ENCODE measurements at places on chromosomes 3 and 15.

DNA sequence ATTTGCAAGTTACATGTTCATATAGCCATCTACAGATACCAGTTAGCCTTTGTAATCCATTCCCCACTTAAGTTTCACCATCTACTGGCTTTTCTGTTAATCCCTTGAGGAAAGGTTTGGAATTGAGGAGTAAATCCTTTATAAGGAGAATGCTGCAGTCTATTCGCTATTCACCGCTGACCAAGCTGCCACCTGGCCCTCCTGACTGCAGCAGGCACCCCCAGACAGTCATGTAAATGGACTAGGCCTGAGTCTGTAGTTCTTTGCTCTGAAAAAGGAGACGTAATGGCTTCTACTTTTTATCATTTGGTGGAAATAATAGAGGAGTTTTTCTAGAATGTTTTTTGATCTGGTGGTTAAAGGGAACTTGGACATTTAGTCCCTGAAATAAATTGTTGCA, 3.2 kb downstream of the HIGD2B start:
- no peak for DNase-seq

DNA sequence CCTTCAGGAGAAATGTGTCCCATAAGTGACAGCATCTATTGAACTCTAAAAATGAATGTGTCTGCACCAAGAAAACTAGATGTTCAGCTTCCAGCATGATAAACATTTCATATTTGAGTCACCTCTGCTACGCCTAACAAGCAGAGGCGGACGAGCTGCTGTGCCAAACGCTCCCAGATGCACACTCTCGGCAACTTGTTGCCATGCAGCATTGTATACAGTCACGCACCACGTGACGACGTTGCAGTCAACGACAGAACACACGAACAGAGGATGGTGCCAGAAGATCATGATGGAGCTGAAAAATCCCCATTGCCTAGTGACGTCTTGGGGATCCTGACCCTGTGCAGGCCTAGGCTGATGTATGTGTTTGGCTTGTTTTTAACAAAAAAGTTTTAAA, 137.5 kb downstream of the XXYLT1 start:
- peak; percentile 32 for DNase-seq

DNA sequence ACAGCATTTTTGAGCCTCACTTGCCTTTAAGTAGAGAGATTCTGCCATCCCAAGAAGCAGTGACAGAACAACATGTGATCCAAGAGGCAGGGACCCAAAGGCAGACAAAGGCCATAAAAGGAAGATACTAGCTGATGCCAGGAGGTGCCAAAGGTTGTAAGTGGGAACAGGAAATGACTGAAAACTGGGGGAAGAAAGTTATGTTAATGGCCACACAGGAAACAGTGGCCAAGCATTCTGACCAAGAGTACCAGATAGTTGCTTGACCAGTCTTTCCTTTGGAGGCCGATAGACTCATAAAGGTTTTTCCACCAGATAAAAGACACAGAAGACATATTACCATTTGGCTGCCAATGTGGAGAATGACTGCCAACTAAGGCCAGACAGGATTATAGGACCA, 274.5 kb upstream of the PEX5L start:
- DNase-seq, result no peak

- DNase-seq, result no peak
Measured at GRCh38 chr3:188516515-188516914, 362.6 kb downstream of the LPP start.

- DNase-seq, result no peak
Measured at GRCh38 chr3:68055215-68055614, 400.8 kb upstream of the SUCLG2 start.

DNA sequence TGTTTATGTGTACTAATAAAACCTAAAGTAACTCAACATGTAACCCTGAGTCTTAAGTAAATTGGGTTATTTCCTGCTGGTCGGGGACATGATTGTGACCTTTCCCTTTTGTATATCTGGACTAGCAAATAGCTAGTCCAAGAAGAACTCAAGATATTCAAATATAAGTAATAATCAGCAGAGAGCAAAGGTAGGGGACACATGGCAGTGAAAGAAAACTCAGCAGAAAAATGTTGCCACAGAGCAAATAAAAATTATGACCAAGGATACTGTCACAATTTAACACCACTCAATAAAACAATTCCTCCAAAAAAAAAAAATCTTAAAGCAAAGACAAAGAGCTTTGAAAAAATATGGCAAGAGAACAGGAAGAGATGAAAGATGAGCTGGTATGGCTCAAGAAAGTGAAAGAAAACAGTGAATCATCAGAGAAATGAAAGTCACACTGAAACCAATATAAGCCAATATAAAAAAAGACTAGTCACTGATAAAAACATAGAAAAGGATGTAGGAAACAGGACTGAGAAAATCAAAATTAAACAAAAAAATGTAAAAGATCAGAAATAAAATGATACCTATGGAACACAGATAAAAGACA, 43.4 kb downstream of the HLTF start:
- no peak for DNase-seq

DNA sequence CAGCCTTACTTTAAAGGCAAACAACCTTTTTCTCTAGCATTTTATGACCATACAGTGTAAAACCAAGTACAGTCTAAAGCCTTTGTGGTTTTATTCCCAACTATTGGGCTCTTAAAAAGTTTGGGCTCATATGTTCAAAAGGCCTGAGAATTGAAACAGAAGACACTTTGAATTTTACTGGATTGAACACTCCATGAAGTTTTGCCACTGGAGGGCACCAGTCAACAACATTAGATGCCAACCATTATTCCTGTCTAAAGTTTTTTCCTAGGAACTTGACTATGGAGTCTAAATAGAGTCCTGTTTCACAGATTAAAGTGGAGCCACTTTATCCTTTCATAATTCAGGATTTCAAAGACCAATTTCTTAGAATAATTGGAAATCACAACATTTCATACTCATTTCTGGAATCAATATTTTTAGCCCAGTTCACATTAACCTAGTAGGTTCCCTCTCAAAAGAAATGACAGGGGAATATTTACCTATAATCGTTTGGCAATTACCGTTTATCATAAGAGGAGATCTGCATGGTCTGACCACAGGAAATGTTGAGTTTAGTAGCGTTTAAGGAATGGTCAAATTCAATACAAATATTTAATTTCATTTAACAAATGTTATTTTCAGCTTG, 244.1 kb upstream of the PDZRN3 start:
- no peak for DNase-seq

- peak; percentile 5 for DNase-seq
Measured at GRCh38 chr3:142931222-142931621, 32.3 kb downstream of the PAQR9 start.

DNA sequence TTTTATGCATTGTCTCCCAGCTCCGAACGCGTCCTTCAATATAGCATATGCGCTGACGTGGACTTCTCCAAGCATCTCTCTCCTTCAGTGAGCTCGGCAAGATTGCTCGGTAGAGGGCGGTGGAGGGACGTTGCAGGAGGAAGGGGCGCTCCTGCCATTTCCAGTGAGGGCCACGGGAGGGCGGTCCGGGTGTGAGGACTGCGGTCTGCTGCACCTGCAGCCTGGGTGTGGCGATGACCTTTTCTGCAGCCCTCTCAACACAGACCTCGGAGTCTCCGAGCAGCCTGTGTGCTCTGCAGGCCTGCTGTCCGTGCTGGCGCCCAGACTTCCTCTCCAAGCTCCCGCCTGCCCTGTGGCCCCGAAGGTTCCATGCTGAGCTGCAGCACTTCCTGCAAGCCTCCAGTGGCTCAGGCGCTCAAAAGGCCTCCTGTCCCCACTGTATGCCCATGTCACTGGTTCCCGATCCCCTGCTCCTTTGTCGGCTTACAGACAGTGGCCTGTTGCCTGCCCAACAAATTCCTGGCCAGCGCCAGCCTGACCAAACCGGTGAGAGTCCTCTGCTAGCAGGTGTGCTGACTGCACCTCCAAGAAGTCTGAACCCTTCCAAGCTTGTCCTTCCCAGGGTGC, 8.9 kb upstream of the RTP3 start:
- DNase-seq, result peak; percentile 84

- no peak for DNase-seq
Measured at GRCh38 chr3:18018491-18019160, 276.2 kb upstream of the TBC1D5 start.

GRCh38 chr3:76930712-76931111, 109.2 kb upstream of the ROBO2 start:
- no peak for DNase-seq

DNA sequence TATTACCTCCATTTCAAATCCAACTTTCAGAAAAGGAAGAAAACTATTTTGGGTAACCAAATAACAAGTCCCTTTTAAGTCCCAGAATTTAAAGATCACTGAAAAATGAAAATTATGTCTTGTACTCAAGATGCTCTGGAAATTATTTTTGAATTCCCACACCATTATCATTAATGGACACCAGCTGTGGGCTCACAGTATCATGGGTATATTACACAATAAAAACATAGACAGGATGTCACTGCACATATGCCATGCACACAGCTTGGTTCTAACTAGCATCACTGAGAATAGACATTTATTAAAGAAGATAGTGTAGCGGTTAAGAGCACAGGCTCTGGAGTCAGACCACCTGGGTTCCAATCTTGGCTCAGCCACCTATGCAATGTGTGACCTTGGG, 130.4 kb downstream of the FRMD5 start:
- no peak for DNase-seq

GRCh38 chr3:4752201-4753072, 226.8 kb upstream of the BHLHE40 start:
- no peak for DNase-seq

- DNase-seq, result no peak
Measured at GRCh38 chr3:177135841-177136492, 61.3 kb downstream of the TBL1XR1 start.

- DNase-seq, result no peak
Measured at GRCh38 chr3:157066335-157067098, 93.4 kb downstream of the CCNL1 start.

DNA sequence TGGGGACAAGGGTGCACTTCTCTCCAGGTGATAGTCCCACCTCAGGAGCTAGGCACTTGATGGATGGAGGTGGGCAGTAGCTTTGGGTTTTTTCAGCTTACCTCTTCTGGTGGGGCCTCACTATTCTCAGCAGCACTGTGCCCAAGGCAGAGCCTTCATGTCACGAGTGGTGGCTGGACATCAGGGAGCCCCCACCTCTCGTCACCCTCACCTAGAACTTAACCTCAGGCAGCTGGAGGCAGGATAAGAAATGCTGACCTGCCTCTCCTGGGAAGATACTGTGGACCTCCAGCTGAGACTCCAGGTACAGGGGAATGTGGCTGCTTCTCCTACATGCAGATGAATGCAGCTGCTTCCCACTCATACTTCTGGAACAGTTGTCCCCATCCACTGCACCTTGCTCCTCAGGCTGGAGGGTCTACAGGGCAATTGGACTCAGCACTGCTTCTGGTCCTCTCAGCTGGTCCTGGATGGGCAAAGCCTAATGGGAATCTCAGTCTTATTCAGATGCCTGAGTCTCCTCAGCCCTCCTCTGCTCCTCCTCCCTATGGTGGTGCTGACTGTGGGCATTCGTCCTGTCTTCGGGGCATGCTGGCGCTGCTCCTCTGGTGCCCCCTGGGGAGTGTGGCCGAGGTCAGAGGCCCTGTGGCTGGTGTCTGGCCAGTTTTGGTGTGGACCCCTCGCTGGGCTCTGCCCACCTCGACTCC, 129.9 kb downstream of the KLF13 start:
- DNase-seq, result no peak

GRCh38 chr3:196700801-196701200, 11.2 kb downstream of the CEP19 start:
- DNase-seq, result no peak

GRCh38 chr15:98717942-98718341, 69.6 kb downstream of the IGF1R start:
- DNase-seq, result no peak

- DNase-seq, result no peak
Measured at GRCh38 chr3:190001426-190001825, 119.3 kb downstream of the P3H2 start.

GRCh38 chr15:74995779-74996765, 709 bp downstream of the SCAMP5 start:
- no peak for DNase-seq

GRCh38 chr15:85800478-85801123, 5.9 kb upstream of the KLHL25 start:
- no peak for DNase-seq

GRCh38 chr3:141012571-141012970, 38.6 kb upstream of the SPSB4 start:
- no peak for DNase-seq

- DNase-seq, result no peak
Measured at GRCh38 chr3:151219056-151219455, 16.0 kb upstream of the GPR171 start.

DNA sequence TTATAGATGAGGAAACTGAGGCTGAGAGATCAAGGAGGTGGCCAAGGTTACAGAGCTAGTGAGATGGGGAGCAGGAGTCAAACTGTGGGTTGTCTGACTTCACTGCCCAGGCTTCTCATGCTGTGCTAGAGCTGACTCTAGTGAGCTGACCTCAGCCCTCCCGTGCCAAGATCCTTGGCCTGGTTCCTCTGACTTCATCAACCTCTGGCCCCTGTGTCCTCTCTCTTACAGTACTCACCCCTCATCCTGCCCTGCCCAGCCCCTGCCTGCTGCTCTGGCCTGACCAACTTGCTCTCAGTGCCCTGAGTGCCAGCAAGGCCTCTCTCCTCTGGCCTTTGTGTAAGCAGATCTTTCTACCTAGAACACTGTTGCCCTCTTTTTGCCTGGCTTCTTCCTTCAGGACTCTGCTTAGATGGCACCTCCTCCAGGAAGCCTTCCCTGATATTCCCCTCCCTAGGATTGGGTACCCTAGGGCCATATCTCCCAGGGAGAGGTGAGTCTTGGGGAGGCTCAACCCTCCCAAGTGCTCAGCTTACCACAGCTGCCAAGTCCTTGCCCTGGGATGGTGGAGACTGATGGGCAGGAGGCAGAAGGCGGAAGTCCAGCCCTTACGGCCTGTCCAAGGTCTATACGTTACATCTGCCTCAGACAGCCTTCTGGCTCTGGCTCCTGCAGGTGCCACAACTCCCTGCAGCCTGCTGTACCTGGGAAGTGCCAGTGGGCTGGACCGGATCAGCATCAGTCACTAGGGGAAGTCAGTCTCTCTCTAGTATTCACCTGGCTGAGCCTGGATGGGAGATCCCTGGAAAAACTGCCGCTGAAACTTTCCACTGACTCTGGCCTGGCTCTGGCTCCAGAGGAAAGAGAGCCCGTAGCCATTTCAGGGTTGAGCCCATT, 36.3 kb upstream of the FAM107A start:
- no peak for DNase-seq

- no peak for DNase-seq
Measured at GRCh38 chr15:27382361-27383025, 411.5 kb downstream of the GABRG3 start.

GRCh38 chr3:150729682-150730360, 26.1 kb upstream of the ERICH6 start:
- DNase-seq, result no peak

- no peak for DNase-seq
Measured at GRCh38 chr3:191592105-191592504, 131.1 kb downstream of the PYDC2 start.

- DNase-seq, result no peak
Measured at GRCh38 chr3:26484140-26484539, 138.4 kb upstream of the LRRC3B start.

DNA sequence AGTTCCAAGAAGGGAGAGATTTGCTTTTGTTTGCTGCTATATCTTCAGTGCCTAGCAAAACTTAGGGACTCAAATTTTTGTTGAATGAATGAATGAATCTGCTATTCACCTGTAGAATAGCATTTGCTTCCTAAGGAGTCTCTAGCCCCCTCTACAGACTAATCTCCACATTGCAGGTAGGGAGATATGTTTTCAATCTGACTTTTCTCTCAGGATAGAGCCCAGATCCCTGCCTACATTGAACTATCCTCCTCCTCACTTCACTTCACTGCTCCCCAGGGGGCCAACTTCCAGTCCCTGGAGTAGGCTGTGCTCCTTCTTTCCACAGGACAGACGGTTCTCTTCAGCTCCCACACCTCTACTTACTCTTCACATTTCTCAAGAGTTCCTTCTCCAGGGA, 81.9 kb upstream of the PTX3 start:
- DNase-seq, result no peak
